ENCODE measurements at places on chromosomes 2 and 18.

DNA sequence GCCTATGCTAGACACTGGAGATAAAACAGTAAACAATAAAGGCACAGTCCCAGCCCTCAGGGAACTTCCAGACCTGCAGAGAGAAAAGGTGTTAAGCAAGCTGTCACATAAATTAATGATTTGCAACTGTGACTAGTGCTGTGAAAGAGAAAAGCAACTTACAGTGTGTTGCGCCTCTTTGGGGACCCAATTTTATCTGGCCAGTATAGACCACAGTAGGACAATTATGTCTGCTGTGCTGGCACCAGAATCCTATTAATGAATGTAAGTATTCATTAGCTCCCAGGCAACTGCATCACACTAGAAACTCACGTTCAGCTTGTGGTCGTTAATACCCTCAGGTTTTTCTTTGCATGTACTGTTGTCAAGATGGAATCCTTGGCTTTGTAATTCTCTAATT is 55.3 kb upstream of the CHST9 start:
- DNase-seq: no peak

- no peak for DNase-seq
Measured at GRCh38 chr2:101963198-101963597, 28.6 kb upstream of the IL1R2 start.

- no peak for DNase-seq
Measured at GRCh38 chr2:85662899-85663593, 5.0 kb downstream of the SFTPB start.

DNA sequence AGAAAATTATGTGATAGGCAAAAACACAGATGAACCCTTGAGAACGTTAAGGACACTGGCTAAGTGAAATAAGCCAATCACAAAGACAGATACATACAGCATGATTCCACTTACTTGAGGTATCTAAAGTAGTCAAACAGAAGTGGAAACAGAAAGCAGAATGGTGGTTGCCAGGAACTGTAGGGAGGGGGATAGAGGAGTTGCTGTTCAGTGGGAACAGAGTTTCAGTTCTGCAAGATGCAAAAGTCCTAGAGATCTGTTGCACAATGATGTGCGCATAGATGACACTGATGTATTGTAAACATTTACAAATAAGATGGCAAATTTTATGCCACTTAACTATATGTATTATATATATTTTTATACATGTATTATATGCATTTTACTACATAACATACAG is 59.7 kb downstream of the POLE4 start:
- no peak for DNase-seq

- DNase-seq: no peak
Measured at GRCh38 chr18:49169037-49169521, 218.3 kb upstream of the SMAD7 start.
